ENCODE measurements at places on chromosomes 12 and 14. TPM values are rescaled to one million over a fixed set of nuclear protein-coding genes. Genes with fewer than 3 reads are reported as not detected.

DNA sequence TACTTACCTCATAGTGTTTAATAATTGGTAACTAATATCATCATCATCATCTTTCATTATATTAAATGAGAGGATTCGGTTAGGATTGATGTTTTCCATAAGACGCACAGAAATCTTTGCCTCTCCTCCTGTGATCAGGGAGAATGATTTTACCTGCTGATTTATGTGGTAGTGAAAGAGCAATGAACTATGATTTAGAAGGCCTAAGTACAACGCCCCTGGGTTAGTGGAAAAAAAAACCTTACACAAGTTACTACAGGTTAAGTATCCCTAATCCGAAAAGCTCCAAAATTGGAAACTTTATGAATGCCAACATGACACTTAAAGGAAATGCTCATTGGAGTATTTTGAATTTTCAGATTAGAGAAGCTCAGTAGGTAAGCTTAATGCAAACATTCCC, 55.8 kb downstream of the ARID2 start:
- DNase-seq, result no peak

- no peak for DNase-seq
Observed at GRCh38 chr14:32121948-32122347, 44.8 kb downstream of the ARHGAP5 start.

DNA sequence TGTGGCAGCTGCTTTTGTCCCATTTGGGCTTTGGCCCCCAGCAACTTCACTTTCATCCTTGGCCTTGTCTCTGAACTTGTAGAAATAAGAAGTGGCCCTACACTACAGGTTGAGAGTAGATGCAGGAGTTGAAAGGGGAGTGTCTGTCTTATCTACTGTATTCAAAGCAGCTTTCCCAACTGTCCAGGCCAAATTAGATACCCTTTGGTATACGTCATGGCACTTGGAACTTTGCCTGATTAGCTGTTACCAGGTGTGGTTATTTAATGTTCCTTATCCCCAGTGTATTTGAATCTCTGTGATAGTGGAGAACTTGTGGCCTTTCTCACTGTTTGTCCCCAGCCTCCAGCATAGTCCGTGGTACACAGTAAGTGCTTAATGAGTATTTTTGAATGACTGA, 33.5 kb downstream of the SUDS3 start:
- no peak for DNase-seq

GRCh38 chr12:5515458-5515857, 83.5 kb downstream of the NTF3 start:
- DNase-seq, result no peak

- no peak for DNase-seq
Observed at GRCh38 chr12:56029666-56030293, 8.9 kb downstream of the IKZF4 start.

DNA sequence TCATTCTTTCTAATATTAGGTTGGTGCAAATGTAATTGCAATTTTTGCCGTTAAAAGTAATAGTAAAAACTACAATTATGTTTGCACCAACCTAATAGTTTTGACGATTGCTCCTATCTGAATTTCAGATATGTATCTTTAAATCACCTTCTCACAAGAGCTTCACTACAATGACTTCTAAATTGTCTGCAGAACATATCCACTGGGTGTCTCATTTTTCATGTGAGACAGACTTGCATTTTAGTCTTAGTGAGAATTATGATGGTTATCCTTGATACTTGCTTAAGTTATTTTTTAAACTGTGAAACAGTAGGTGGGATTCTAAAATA, 84.6 kb downstream of the ITPR2 start:
- DNase-seq, result no peak

- DNase-seq, result no peak
Observed at GRCh38 chr12:96233168-96233567, 39.0 kb downstream of the ELK3 start.

- no peak for DNase-seq
Observed at GRCh38 chr14:106302661-106303060, 776.3 kb downstream of the TMEM121 start.

GRCh38 chr12:94571556-94571955, 78.8 kb downstream of the TMCC3 start:
- DNase-seq, result peak; percentile 68

- no peak for DNase-seq
Observed at GRCh38 chr12:120242275-120242799, 23.2 kb downstream of the PXN start.

- DNase-seq, result no peak
Observed at GRCh38 chr14:100859781-100860180, 33.9 kb downstream of the MEG3 start.

DNA sequence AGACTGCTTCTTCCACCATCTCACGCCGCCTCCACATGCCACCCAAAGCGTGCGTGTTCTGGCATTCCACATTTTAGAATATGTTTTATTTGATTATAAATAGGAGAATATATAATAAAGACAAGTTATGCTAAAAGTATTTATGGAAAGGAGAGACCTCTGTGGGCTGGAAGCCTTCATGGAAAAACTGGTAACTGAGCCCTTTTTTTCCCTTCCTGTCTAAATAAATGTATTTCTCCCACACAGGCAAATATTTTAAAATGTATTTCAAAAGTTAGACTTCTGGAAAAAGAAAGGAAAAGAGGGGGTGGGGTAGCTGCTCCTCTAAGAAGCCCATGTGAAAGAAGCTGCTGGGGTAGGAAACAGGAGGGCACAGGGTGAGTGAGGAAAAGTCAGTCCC, 16.1 kb upstream of the NR4A1 start:
- no peak for DNase-seq

DNA sequence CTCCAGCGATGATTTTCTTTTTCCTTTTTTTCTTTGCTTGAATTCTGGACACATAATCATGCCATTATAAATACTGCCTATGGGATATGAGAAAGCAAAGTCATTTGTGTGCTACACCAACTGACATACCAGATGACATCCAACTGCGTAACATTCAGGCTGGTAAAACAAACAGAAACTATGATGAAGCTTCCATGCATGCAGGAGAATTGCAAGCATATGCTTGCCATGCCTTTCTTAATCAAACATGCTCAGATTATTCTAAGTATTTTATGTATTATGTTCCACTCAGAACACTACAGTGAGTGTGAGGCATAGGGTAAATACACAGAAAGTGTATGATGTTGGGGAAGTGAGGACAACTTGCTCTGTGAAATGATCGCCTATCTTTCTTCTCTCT, 97.4 kb downstream of the C12orf50 start:
- no peak for DNase-seq

DNA sequence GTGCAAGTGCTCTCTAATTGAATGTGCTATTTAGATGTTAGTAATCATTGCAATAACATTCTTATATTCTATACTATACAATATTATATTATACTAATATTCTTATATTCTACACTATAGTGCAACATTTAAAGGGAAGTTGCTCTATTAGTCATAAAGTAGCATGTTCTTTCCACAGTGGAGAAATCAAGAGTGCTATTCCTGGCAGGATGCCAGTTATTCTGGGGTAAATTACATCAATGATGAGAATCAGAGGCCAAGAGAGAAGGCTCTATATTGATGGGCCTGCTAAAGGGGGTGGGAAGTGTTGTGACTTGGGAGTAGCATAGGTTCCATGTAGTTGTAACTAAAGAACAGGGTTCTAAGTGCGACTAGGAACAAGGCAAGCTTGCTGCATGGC, 121.5 kb downstream of the SLC15A5 start:
- no peak for DNase-seq

GRCh38 chr12:2429032-2429431, 365.7 kb upstream of the FKBP4 start:
- no peak for DNase-seq

DNA sequence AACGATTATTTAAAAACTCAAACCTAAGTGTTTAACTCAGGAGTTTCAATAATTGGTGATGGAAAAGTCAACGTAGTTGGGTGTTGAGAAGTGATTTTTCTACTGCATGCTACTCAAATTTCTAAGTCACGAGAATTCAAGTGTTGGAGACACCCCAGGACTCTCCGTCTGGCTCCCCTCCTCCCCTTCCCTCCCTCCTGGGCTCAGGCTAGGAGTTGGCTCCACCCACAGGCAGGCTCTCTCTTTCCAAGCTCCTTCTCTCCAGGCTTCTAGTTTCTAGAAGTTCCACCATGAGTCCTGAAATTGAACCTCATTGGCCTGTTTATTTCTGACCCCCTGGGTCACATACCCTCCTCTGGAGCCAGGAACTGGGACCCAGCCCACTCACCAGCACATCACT, 73.0 kb downstream of the TMEM132D start:
- no peak for DNase-seq

DNA sequence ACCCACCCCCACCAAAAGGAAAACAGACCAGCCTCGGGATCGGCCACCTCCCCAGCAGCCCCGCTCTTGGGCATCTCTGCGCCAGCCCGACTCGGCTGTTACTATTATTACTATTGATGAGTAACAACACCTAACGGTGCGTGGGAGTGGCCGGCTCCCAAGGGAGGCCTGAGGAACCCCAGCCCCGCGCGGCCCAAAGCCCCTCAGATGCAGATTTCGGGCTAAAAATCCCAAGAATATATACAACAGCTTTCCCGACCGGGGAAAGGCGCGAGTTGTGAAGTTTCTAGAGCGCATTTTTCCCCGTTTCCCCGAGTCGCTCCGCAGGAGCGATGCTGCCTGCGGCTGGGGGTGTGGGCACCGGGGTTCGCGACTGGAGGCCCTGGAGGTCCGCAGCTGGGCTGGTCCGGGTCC, 565 bp downstream of the NT5DC3 start:
- no peak for DNase-seq

DNA sequence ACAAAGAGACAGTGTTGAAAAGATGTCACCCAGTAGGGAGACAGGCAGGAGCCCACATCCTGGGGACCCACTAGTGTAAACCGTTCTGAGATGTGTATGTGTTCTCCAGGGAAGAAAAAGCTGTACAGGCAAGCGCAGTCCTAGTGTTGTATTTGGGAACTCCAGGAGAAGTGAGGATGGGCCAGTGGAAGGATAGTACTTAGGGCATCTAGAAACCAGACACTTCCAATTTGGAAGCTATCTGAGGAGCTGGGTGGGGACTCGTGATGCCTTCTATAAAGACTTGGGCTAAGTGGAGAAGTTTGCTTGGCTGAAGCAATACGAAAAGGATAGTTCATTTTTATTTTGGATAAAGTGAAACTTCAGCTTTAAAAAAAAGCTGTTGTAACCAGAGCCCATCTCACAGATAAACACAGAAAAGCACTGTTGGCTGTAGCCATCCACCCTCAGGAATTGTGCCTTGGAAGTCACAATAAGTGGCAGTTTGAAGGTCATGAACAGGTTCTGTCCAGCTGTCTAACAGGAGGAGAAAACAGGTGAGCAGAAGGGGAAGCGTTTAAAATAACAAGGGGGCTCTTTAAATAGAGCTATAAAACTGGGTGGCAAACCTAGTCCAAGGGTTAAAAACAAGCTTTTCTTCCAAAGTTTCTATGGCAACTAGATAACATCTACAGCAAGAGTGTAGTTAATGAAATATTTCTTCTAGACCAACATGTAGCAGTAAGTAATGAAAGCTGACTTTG, 108.0 kb upstream of the ARHGAP5 start:
- DNase-seq, result no peak

GRCh38 chr12:89103831-89104230, 248.5 kb downstream of the DUSP6 start:
- DNase-seq, result no peak

DNA sequence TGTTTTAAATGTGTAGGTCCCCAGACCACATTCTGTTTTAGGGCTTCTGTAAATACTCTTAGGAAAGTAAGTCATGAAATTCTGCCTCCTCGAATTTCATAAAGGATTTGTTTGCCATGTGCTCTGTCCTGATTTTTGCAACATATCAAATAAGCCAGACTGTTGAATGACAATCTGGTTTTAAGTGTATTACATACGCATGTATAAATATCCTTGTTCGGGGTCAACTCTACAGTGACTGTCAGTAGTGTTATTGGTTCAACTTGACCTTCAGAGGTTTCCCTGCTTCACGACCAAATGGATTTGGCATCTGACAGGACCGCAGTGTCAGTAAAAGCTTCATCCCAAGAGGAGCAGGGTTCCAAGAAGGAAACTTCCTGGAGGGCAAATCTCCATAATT, 52.7 kb downstream of the PPM1A start:
- DNase-seq, result no peak

GRCh38 chr14:24100197-24100981, 6.3 kb downstream of the PCK2 start:
- no peak for DNase-seq

- no peak for DNase-seq
Observed at GRCh38 chr12:107948391-107948945, 174.0 kb downstream of the ASCL4 start.

DNA sequence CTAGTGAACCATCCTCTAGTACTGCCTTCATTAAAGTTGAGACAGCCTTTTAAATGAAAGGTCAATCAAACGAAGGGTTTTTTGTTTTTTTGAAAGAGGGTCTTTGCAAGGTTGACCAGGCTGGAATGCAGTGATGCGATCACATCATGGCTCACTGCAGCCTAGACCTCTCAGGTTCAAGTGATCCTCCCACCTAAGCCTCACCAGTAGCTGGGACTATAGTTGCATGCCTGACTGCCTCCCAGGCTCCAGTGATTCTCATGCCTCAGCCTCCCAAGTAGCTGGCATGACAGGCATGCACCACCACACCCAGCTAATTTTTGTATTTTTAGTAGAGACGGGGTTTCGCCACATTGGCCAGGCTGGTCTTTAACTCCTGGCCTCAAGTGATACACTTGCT, 114.6 kb upstream of the SINHCAF start:
- DNase-seq, result no peak

GRCh38 chr14:88421286-88421685, 35.8 kb downstream of the SPATA7 start:
- no peak for DNase-seq

DNA sequence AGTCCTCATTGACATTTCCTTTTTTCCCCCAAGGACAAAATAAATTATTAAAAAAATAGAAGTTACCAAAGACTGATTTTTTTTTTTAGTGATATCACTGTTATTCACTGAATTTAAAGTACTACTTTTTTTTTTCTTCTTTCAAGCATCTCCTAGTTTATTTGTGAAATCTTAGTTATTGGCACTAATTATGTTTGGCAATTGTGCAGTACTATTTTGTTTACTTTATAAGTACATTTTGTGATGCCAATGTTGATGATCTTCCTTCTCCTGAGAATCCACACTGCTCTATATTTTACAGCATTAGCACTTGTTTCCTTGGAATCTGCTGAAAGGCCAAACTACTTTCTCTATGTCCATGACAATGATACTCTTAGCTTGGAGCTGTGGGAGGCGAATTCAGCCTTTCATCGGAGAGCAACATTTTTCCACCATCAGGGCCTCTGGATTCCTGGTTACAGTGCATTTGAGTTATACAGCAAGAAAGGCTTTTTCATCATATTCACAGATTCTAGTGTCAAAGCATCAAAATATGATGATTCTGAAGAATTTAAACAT, 123.8 kb upstream of the PTPRQ start:
- DNase-seq, result no peak

The SSPN gene
- 38.5 TPM for total RNA-seq

The EPS8 gene
- total RNA-seq, result 155 TPM

The TAS2R9 gene
- total RNA-seq, result not detected

The AMHR2 gene
- total RNA-seq, result not detected

The CS gene
- 196 TPM for total RNA-seq

The SPIC gene
- total RNA-seq, result not detected

The DNAI7 gene
- total RNA-seq, result 1.5 TPM

The PPFIBP1 gene
- total RNA-seq, result 120 TPM

The EIF2S3B gene
- 0.81 TPM for total RNA-seq

The SETD1B gene
- total RNA-seq, result 39.8 TPM

The NTF3 gene
- 6.1 TPM for total RNA-seq

The HECTD4 gene
- total RNA-seq, result 68.2 TPM

The CLEC2A gene
- not detected for total RNA-seq

The TSPAN19 gene
- total RNA-seq, result not detected

The PLEKHA5 gene
- total RNA-seq, result 102 TPM

The SIX4 gene
- 7.3 TPM for total RNA-seq

The DHH gene
- total RNA-seq, result 0.70 TPM

The MGST1 gene
- 412 TPM for total RNA-seq

The SRRM4 gene
- total RNA-seq, result not detected

The AJUBA gene
- total RNA-seq, result 39.9 TPM

All from ureter (tissue), 1 donor.